ENCODE measurements at places on chromosomes 16 and 17. TPM values are rescaled to one million over a fixed set of nuclear protein-coding genes. Genes with fewer than 3 reads are reported as not detected.

The IGF2BP1 gene
- total RNA-seq, result 1.3 TPM

The TEX14 gene
- total RNA-seq, result 0.22 TPM

The KCNH4 gene
- total RNA-seq, result 0.35 TPM

The TUBD1 gene
- total RNA-seq, result 11.9 TPM

The AXIN1 gene
- total RNA-seq, result 24.6 TPM

The NLRC3 gene
- 5.3 TPM for total RNA-seq

The RAB26 gene
- 1.5 TPM for total RNA-seq

DNA sequence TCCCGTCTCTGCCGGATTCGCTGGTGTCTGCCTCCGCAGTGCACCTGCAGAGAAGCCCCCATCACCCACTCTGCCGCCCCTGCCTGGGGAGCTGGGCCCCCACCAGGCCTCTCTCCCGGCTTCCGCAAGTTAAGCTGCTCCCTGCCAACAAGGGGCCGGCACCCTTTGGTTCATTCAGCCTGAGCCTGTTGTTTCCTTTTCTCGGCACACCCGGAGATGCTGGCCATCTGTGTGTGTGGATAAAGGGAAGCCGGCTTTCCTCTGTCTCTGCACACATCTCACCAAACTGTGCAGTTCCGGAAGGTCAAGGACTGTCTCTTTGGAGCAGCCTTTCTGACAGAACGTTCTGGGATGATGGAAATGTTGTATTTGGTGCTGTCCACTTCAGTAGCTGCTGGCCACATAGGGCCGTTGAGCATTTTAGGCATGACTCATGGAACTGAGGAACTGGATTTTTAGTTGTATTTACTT is 6.8 kb downstream of the MAPK8IP3 start:
- no peaks in the 10 kb centered on the region for H3K27me3 ChIP-seq
- no peak overlapping the region for H3K27ac ChIP-seq
- H3K4me3 ChIP-seq, result no peak overlapping the region
- no peak for DNase-seq
- H3K36me3 ChIP-seq, result no peaks in the 10 kb centered on the region
- peaks cover 12% of the 10 kb centered on the region for H3K4me1 ChIP-seq

GRCh38 chr17:77640916-77641605 is 317.4 kb upstream of the TNRC6C start:
- H3K27ac ChIP-seq, result no peak overlapping the region
- H3K36me3 ChIP-seq, result no peaks in the 10 kb centered on the region
- H3K4me3 ChIP-seq, result no peak overlapping the region
- H3K27me3 ChIP-seq, result no peaks in the 10 kb centered on the region
- DNase-seq, result no peak

- peak overlapping the region; percentile 67 for H3K4me3 ChIP-seq
- no peaks in the 10 kb centered on the region for H3K27me3 ChIP-seq
- peak overlapping the region; percentile 56 for H3K27ac ChIP-seq
- H3K4me1 ChIP-seq, result peaks cover 7% of the 10 kb centered on the region
Observed at GRCh38 chr17:66302761-66303626, 581 bp downstream of the PRKCA start.

GRCh38 chr17:79028496-79029326 is 4.7 kb downstream of the C1QTNF1 start:
- H3K27ac ChIP-seq, result no peak overlapping the region
- no peak overlapping the region for H3K4me3 ChIP-seq
- H3K4me1 ChIP-seq, result no peaks in the 10 kb centered on the region
- H3K36me3 ChIP-seq, result no peaks in the 10 kb centered on the region
- DNase-seq, result no peak
- H3K27me3 ChIP-seq, result peaks cover 2% of the 10 kb centered on the region

- no peak overlapping the region for H3K4me3 ChIP-seq
- no peak overlapping the region for H3K27ac ChIP-seq
- no peaks in the 10 kb centered on the region for H3K4me1 ChIP-seq
- no peak for DNase-seq
- H3K36me3 ChIP-seq, result no peaks in the 10 kb centered on the region
- no peaks in the 10 kb centered on the region for H3K27me3 ChIP-seq
Observed at GRCh38 chr16:68636064-68636560, 9.0 kb upstream of the CDH3 start.

- H3K4me1 ChIP-seq, result no peaks in the 10 kb centered on the region
- H3K36me3 ChIP-seq, result no peaks in the 10 kb centered on the region
- no peaks in the 10 kb centered on the region for H3K27me3 ChIP-seq
- no peak overlapping the region for H3K4me3 ChIP-seq
- H3K27ac ChIP-seq, result no peak overlapping the region
- DNase-seq, result no peak
Observed at GRCh38 chr16:77549876-77550275, 115.0 kb upstream of the ADAMTS18 start.

- H3K27ac ChIP-seq, result peak overlapping the region; percentile 88
- no peaks in the 10 kb centered on the region for H3K36me3 ChIP-seq
- H3K4me1 ChIP-seq, result peaks cover 12% of the 10 kb centered on the region
- no peak for DNase-seq
- H3K27me3 ChIP-seq, result no peaks in the 10 kb centered on the region
Observed at GRCh38 chr16:3655396-3656159, 1.1 kb downstream of the DNASE1 start.

- H3K36me3 ChIP-seq, result peaks cover 23% of the 10 kb centered on the region
- no peak overlapping the region for H3K4me3 ChIP-seq
- H3K27ac ChIP-seq, result no peak overlapping the region
- DNase-seq, result no peak
- no peaks in the 10 kb centered on the region for H3K4me1 ChIP-seq
Observed at GRCh38 chr17:692116-692515, 22.5 kb downstream of the VPS53 start.

GRCh38 chr17:81928544-81929252 is 1.2 kb upstream of the MAFG start:
- no peaks in the 10 kb centered on the region for H3K4me1 ChIP-seq
- H3K36me3 ChIP-seq, result no peaks in the 10 kb centered on the region
- DNase-seq, result no peak
- H3K27me3 ChIP-seq, result no peaks in the 10 kb centered on the region

GRCh38 chr16:10256784-10257641 is 74.8 kb upstream of the GRIN2A start:
- no peaks in the 10 kb centered on the region for H3K36me3 ChIP-seq
- H3K4me3 ChIP-seq, result peak overlapping the region; percentile 41
- H3K4me1 ChIP-seq, result peaks cover 4% of the 10 kb centered on the region
- H3K27me3 ChIP-seq, result no peaks in the 10 kb centered on the region

GRCh38 chr16:79276501-79276900 is 324.0 kb downstream of the MAF start:
- no peaks in the 10 kb centered on the region for H3K27me3 ChIP-seq
- no peak overlapping the region for H3K27ac ChIP-seq
- H3K4me3 ChIP-seq, result no peak overlapping the region
- H3K4me1 ChIP-seq, result no peaks in the 10 kb centered on the region
- DNase-seq, result no peak
- H3K36me3 ChIP-seq, result no peaks in the 10 kb centered on the region

GRCh38 chr17:67490471-67490870 is 113.4 kb downstream of the PITPNC1 start:
- H3K27ac ChIP-seq, result peak overlapping the region; percentile 63
- peak overlapping the region; percentile 44 for H3K4me3 ChIP-seq
- H3K36me3 ChIP-seq, result no peaks in the 10 kb centered on the region
- no peaks in the 10 kb centered on the region for H3K27me3 ChIP-seq

DNA sequence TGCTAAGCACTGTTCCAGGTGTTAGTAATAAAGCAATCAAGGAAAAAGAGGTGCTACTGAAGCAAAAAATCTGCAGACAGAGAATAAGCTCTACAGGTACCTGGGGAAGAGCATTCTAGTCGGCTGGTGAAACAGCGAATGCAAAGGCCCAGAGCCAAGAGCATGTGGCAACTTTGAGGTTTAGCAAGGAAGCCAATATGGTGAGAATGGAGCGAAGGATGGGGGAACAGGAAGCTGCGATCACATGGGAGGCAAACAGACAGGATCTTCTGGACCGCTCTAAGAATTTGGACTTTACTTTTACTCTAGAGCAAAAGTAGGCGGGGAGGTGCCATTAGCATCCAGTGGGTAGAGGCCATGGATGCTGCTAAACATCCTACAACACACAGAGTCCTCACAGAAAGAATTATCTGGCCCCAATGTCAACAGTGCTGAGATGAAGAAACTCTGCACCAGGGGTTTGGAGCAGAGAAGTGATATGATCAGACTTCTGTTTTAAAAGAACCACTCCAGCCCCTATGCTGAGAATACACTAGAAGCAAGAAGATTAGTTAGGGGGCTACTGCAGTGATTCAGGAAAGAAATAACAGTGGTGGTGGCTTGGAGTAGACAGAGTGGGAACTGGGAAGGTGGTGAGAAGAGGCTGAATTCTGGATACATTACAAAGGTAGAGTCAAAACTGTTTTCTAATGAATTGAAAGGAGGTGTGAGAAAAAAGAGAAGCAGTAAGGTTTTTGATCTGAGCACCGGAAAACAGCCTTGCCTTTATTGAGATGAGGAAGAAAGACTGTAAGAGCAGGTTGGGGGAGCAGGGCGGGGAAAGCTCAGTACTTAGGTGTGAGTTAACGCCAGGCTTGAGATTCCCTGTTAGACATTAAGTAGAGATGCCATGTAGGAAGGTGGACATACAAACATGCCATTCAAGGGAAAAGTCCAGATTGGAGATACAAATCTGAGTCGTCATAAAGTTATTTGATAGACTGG is 11.0 kb downstream of the EFTUD2 start:
- H3K4me1 ChIP-seq, result peaks cover 4% of the 10 kb centered on the region
- no peak overlapping the region for H3K27ac ChIP-seq
- no peaks in the 10 kb centered on the region for H3K27me3 ChIP-seq
- H3K36me3 ChIP-seq, result peaks cover 32% of the 10 kb centered on the region
- H3K4me3 ChIP-seq, result no peak overlapping the region

DNA sequence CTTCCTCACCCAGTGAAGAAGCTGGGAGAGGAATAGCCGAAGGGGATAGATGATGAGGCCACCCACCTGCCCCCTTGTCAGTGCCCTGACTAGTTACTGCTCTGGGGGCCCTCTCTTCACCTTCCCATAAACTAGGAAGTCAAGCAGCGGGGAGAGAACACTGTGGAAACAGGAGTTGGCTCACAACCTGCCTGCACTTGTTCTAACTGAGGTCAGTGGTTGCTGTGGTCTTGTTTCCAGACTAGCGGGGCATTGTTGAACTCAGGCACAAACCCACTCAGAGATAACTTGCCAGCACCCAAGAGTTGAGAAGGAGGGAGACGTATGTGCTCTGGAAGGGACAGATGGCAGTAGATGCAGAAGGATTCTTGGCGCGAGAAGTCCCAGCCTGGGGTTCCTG is 48.6 kb upstream of the DDX52 start:
- no peak for DNase-seq
- H3K27ac ChIP-seq, result no peak overlapping the region
- H3K4me3 ChIP-seq, result no peak overlapping the region
- no peaks in the 10 kb centered on the region for H3K4me1 ChIP-seq

DNA sequence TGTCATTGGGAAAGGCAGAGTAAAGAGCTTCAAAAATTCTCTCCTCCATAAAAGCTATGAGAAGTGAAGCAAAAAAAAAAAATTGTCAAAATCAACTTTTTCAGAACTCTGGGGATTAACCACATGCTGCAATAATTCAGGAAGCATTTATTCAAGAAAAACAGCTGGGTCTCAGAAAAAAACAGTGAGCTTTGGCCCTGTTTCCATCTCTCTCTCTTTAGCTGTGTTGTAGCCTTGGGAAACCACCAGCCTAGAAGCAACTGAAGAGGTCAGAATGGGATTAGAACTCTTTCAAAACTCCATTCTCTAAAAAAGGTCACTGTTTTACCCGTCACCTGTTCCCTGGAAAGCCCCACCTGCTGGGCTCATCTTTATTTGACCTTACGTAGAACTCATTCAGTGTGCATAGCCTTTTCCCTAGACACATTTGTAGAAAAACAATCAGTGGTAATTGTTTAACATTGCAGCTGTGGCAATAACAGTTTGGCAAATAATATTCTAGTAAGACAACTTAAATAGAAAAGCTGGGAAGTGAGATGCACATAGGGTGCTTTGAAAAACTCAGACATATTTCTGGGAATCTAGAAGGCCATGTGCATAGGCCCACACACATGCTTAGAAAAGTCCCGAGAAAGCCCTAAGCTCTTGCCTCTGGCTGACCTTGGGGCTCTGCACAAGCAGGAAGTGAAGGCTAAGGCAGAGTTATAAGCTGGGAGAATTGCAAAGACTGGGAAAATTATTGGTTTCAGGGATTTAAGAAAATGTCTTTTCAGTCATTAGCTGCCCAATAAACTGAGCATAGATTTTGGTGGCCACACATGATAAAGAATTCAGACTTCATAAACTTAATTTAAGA is 18.0 kb downstream of the SLC5A11 start:
- no peak for DNase-seq
- no peaks in the 10 kb centered on the region for H3K27me3 ChIP-seq
- H3K27ac ChIP-seq, result no peak overlapping the region
- no peaks in the 10 kb centered on the region for H3K4me1 ChIP-seq
- no peak overlapping the region for H3K4me3 ChIP-seq

GRCh38 chr17:80761110-80761871 is 216.7 kb downstream of the RPTOR start:
- H3K4me1 ChIP-seq, result no peaks in the 10 kb centered on the region
- no peaks in the 10 kb centered on the region for H3K27me3 ChIP-seq
- no peak overlapping the region for H3K27ac ChIP-seq
- DNase-seq, result no peak
- no peaks in the 10 kb centered on the region for H3K36me3 ChIP-seq

- no peak overlapping the region for H3K4me3 ChIP-seq
- no peak for DNase-seq
Observed at GRCh38 chr17:44061446-44061845, 5.0 kb downstream of the LSM12 start.

DNA sequence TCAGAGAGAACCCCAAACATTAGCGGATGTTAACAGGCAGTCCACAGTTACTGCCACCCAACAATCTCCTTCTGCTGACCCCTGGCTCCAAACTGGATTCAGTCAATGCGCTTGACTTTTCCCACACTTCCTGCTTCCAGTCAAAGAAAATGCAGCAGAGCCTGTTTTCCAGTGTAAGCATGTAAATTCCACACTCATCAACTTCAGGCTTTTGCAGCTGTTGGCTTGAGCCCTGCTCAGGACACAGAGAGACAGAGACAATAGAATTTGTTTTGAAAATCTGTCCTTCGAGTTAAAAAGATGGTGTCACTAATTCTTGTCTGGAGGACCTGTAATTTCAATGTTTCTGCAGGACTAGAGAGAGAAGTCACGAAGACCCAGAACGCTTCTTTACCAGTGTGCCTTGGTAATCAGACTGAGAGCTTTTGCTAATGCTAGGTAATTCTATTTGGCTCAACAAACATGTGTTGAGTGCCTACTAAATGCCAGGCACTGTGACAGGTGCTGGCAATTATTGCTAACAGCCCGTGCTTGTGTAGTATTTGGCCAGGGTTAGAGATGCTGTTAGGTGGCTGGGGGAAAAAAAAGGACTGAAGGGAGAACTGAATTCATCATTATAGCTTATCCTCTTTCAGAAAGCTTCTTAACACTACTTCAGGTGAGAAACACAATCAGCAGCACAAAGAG is 32.5 kb downstream of the HOXB1 start:
- H3K4me1 ChIP-seq, result peaks cover under 1% of the 10 kb centered on the region
- peak overlapping the region; percentile 44 for H3K27ac ChIP-seq
- H3K36me3 ChIP-seq, result no peaks in the 10 kb centered on the region
- H3K4me3 ChIP-seq, result no peak overlapping the region
- no peaks in the 10 kb centered on the region for H3K27me3 ChIP-seq

GRCh38 chr16:7688811-7689210 is 356.2 kb downstream of the RBFOX1 start:
- DNase-seq, result no peak
- H3K27me3 ChIP-seq, result no peaks in the 10 kb centered on the region
- H3K4me3 ChIP-seq, result no peak overlapping the region
- H3K4me1 ChIP-seq, result no peaks in the 10 kb centered on the region

Data from kidney (tissue), 22 donors.